Fibroblast of gingiva (primary cell): ENCODE measurements at places on chromosomes 3 and 15.

GRCh38 chr3:99638167-99638948 is at the start of gene COL8A1:
Gene COL8A1 (plus strand): TSS chr3:99638594. CDS start chr3:99790683, 152,089 bp downstream.
- peak; percentile 73 for DNase-seq

GRCh38 chr15:59689626-59690236 is 611 bp upstream of the BNIP2 start:
- peak; percentile 70 for DNase-seq

DNA sequence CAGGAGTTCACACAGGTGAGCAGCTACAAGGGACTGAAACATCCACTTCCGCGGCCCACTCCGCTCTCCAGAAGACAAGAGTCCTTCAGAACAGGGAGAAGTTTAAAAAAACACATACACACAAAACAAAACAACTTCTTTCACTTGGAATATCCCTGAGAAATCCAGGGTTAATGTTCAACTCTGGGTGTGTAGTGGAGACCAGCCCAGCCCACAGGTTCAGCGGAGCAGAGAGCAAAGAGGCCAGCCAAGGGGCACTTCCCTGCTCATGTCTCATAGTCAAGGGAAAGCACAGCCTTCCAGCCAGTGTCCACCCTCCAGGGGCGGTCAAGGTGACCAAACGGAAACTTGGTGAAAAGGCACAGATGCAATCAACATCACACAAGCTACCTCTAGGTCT is 41.6 kb downstream of the WNT5A start:
- no peak for DNase-seq

DNA sequence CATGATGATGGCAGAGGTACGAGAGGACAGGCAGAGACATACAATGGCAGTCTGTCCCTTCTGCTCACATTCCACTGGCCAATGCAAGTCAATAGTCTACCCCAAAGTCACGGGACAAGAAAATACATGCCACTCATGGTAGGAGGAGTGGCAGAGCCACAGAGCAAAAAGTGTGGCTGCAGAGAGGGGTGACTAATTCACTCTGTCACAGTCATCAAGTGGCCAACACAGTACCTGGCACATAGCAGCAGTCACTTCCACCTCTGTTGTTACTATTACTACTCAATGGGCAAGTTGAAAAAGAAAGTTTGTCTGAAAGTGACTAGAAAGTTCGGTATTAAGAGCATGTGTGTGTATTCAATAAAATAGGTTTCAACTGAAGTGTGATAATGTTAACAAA is 91.4 kb downstream of the SMAD3 start:
- DNase-seq: no peak

DNA sequence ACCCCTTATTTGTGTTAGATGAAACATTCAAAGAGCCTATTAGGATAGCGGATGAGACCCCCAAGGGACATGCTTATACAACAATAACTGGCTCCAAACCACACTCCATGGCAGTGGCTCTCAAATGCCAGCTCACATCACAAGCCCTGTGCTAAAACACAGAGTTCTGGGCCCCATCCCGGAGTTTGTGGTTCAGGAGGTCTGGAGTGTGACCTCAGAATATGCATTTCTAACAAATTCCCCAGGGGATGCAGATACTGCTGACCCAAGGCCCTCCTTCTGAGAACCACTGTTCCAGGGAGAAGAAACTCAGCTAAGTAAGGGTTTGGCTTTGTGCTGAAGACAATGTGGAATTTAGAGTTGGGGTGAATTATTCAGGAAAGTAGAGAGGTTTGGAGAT is 3.6 kb downstream of the CCRL2 start:
- peak; percentile 24 for DNase-seq

- no peak for DNase-seq
Observed at GRCh38 chr15:76342382-76343201, 6.0 kb downstream of the ISL2 start.

GRCh38 chr15:80834906-80835305 is 55.7 kb downstream of the CEMIP start:
- peak; percentile 78 for DNase-seq

DNA sequence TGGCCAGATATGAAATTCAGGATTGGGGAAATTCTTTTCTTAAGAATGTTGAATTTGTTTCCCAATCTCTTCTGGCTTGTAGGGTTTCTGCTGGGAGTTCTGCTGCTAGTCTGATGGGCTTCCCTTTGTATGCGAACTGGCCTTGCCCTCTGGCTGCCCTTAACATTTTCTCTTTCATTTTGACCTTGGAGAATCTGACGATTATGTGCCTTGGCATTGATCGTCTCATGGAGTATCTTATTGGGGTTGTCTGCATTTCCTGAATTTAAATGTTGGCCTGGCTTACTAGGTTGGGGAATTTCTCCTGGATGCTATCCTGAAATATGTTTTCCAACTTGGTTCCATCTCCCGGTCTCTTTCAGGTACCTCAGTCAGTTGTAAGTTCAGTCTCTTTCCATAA is 152.2 kb downstream of the CFAP20DC start:
- DNase-seq: no peak

GRCh38 chr15:94477913-94478553 is 246.7 kb downstream of the MCTP2 start:
- DNase-seq: no peak

DNA sequence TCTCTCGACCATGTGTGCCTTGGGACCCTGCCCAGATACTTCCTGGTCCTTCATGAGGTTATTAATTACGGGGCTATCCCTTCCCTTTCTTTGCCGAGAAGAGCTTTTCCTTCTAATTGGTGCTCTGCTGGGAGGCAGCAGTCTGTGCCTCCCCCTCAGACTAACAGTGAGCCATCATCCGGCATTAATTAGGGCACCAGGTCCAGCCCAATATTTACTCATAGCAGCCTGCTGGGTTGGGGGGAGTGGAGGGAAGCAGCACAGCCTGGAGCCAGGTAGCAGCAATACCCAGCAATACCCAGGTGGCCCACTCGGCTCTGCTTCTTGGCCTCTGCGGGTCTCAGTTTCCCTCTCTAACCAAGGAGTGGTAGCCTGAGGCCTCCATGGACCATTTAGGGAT is 20.1 kb downstream of the CACNA2D2 start:
- DNase-seq: no peak

GRCh38 chr15:32905481-32905880 is 187.7 kb downstream of the GREM1 start:
- peak; percentile 49 for DNase-seq

DNA sequence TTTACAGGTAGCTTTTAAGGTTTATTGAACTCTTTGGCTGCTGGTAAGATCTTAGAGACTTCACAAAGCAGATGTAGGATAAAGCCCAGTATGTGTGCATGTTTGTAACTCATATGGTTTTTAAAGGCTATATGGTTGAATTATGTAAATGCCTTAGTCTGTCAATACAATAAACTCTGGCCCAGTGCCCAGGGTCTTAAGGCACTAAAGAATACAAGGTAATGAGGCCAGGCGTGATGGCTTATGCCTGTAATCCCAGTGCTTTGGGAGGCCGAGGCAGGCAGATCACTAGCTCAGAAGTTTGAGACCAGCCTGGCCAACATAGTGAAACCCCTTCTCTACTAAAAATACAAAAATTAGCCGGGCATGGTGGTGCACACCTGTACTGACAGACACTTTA is 170.3 kb upstream of the CGNL1 start:
- DNase-seq: no peak

DNA sequence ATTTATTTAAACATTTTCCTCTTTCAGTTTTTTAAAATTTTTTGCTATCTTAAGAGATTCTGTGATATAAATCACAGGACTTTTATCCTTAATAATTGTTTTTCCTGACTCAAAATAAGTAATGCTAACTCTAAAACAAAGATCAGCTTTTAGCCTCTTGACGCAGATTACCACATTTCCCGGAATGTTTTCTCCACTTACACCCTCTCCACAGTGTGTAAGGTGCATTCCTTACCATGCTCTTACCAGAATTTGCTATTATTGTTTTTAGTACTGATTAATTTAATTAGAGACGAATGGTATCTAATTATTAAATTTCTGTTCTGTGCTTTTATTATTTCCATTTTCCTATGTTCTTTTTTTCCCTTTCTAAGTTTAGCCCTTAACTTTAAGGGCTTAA is 34.8 kb downstream of the GUCA1C start:
- DNase-seq: no peak

GRCh38 chr3:127089486-127090145 is 103.3 kb upstream of the PRR23E start:
- peak; percentile 73 for DNase-seq

- no peak for DNase-seq
Observed at GRCh38 chr3:41169023-41169422, 30.3 kb upstream of the CTNNB1 start.

- DNase-seq: peak; percentile 11
Observed at GRCh38 chr3:158802409-158803268, 785 bp downstream of the MFSD1 start.

DNA sequence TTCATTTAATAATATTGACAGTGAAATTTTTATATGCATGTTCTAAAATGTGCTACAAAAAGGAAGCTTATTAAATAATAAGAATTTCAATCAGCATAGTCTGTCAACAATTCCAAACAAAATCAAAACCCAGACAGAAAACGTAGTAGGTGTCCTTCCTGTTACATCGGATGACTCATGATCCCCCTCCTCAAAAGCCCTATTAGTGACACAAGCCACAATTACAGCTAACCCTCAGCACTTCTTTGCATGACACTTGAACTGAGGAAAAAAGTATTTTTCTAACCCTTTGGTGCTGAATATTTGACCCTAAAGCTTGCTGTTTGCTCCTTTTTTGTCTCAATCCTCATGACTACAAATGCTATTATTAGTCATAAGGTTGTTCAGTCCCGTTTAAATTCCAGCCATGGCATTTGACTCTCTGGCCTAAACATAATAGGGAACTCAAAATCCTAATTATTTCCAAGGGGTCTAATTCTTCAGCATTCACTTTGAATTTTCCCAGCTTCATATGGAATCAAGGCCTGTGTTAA is 78.1 kb downstream of the COL8A1 start:
- no peak for DNase-seq

DNA sequence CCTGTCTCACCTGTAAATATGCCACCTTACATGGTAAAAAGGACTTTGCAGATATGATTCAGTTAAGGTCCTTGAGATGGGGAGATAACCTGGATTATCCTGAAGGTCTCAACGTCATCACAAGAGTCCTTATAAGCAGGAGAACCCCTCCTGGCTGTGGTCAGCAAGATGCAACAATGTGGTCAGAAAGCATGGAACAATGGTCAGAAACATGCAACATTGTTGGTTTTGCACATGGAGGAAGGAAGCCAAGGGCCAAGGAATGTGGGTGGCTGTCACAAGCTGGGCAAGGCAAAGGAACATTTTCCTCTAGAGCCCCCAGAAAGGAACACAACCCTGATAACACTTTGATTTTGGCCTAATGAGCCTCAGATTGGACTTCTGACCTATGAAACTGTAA is 9.4 kb upstream of the SUMF1 start:
- DNase-seq: no peak

GRCh38 chr15:85003593-85004312 is 22.1 kb downstream of the PDE8A start:
- DNase-seq: no peak

- no peak for DNase-seq
Observed at GRCh38 chr15:64703632-64703959, 71.8 kb downstream of the RBPMS2 start.

DNA sequence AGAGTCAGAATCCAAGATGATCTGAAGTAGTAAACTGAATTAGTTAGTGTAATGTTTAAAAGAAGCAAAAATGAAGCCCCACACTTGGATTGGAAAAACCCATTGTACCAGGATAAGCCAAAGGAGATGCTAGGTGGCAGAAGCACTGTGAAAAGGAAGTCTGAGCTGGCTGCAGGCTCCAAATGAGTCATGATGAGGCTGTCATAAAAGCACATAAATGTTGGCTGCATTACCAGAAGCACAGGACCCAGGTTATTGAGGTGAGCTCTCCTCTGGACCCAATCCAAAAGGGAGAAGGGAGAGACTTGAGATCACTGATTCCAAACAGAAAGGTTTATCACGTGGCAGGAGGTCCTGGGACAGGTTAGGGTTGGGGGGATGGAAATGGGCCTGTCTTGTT is 3.2 kb upstream of the ACAN start:
- no peak for DNase-seq

DNA sequence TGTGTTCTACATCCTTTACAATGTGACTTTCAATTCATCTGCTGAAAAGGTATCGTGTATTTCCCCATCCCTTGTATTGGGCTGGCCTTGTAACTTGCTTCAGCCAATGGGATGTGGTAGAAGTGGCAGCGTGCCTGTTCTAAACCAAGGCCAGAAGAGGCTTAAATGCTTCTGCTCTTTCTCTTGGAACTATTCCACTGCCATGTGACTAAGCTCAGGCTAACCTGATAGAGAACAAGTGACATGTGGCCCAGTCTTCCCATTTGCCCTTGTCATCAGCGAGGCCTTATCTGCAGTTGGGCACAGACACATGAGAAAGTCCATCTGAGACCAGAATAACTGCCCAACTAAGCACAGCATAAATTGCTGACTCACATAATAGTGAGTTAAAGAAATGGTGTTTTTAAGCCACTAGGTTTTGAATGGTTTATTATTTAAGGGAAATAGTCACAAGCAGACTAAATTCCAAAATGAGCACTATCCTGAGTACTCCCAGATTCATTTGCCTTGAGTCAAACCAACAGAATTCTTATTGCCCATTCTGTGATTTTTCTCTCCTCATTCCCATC is 230.2 kb downstream of the CPNE4 start:
- no peak for DNase-seq
